ENCODE measurements at places on chromosomes 4 and X.
A peak's percentile ranks its signal among the peaks of the same experiment; 100 is the strongest.

GRCh38 chr4:39231660-39232059, 49.3 kb downstream of the WDR19 start:
- DNase-seq: no peak

GRCh38 chr4:78058591-78059523, 1.7 kb downstream of the FRAS1 start:
- DNase-seq: peak; percentile 24

DNA sequence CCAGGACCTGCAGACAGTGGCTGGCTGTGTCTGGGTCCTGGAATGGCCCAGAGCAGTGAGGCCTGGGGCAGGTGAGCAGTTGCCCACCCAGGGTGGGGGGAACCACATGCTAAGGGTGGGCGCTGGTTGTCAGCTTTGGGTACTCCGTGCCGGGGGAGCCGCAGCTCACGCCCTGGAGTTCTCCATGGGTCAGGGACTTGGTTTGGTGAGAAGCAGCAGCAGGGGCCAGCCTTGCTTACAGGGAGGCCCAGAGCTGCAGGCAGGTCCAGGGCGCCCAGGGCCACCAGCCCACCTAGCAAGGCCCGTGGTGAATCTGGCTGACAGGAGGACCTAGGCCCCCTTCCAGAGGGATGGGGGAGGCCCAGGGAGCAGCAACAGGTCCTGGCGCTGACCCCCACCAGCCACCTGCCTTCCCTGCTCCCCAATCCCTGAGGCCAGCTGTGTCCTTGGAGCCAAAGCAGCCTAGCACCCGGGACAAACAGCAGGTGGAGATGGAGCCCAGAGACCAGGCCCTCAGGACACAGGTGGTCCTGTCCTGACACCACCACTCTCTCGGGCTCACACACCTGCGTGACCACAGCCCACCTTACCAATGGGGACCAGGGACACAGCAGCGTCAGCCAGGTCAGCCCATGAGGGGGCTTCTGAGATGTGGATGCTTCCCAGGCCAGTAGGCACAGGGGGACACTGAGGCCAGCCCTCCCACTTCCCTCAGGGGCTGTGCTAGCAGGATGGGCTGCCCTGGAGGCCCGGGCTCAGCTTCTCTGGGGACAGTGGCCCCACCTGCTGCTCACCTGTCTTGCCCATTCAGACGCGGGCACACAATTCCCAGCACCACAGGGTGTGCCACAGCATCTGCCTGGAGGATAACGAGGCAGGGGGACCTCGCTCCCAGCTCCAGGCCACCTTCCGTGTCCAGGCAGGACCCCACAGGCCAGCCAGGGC, 3.5 kb downstream of the MXD4 start:
- DNase-seq: no peak

GRCh38 chr4:40132816-40133215, 64.0 kb upstream of the RHOH start:
- DNase-seq: no peak

GRCh38 chrX:51641421-51642021, 22.8 kb upstream of the CENPVL3 start:
- DNase-seq: peak; percentile 24

DNA sequence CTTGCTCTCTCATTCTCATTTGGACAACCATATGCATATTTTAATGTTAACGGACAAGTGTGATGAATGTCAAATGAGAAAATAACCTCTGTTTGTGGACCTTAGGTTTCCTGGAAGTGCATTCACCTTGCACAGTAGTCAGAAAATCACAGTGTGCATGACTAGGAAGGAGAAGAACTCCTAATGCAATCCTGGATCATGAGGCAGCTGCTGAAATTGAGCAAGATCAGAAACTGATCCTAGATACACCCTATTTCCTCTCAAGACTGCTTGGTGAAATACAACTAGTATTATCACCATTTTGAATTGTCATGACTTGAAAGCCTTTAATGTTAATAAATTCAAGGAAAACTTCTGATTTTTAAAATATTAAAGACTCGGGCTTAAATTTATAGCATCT, 1148.9 kb downstream of the STIM2 start:
- DNase-seq: no peak

DNA sequence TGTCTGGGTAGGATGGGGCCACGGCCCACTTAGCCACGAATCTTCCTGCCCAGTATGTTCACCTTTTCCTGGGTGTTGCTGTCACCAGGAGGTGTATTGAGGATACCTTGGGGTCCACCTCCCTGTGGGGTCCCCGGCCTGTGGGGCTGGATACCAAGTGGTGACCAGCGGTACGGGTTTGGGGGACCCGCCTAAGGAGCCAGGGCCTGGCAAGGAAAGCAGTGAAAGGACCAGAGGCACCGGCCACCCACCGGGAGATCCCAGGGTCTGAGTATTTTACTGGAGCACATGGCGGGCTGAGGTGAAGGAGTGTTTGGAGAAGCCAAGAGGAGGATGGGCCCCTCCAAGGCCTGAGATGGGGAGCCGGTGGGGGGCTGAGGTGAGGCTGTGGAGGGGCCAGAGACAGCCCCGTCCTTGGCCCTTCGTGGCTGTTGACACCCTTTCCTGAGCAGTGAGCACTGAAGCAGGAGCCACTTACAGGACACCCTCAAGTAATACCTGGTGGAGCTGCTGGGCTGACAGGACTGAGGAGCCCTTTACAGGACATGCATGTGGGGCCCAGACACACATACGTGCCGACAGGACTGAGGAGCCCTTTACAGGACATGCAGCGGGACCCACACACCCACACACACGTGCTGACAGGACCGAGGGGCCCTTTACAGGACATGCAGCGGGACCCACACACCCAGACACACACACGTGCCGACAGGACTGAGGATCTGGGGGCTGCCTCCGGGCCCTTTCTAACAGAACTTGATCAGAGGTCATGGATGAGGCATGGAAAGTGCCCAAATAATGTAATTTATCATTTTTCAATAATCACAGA, 38.4 kb downstream of the TMEM271 start:
- no peak for DNase-seq

- DNase-seq: no peak
Observed at GRCh38 chr4:128249787-128250668, 37.6 kb downstream of the PGRMC2 start.

- peak; percentile 38 for DNase-seq
Observed at GRCh38 chr4:108172231-108172752, 3.6 kb upstream of the LEF1 start.

DNA sequence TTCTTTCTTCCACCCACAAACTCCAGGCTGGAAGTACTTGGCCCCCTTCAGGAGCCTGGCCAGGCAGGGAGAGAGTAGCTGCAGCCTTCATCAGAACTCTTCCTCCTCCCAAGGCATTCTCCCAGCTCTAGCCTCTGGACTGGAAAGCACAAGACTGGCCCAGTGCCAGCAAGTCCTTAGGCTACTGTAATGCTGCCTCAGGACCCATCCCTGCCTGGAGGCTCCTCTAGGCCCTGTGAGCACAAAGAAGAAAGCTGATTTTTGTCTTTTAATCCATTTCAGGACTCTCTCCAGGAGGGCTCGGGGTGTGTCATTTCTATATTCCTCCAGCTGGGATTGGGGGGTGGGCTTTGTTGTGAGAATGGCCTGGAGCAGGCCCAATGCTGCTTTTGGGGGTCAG, 10.8 kb downstream of the AWAT2 start:
- no peak for DNase-seq

GRCh38 chr4:109473824-109474223, 40.2 kb downstream of the SEC24B start:
- no peak for DNase-seq

- DNase-seq: no peak
Observed at GRCh38 chr4:109589119-109589518, 29.1 kb downstream of the MCUB start.

DNA sequence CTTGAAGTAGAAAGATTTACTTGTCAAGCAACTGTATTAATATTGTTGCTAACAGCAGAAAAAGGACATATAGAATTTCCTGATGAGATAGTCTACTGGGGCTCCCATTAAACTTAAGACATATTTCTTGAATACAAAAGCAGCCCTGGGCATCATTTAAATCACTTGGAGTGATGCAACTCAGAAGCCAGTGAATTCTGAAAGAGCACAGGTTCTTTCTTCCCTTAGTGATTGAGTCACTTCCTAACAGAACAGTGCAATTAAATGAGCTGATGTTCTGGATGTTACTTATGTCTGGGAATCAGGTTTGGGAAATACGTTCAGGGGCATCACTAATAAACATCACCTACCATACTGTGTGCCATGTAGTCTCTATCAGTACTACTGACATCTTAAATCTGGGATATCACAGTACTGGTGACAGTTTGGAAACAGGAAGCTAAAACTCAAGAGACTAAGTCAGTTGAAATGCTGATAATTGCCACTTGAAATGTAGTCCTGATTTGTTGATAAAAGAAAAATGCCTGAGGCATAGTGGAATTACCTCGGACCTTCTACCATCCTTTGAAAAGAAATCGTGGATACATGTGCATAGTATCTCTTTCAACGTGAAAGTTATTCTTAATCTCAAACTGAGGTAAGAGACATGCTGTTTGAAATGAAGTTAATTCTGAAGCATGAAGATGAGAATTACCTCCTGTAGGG, 249.2 kb upstream of the GPRIN3 start:
- no peak for DNase-seq

DNA sequence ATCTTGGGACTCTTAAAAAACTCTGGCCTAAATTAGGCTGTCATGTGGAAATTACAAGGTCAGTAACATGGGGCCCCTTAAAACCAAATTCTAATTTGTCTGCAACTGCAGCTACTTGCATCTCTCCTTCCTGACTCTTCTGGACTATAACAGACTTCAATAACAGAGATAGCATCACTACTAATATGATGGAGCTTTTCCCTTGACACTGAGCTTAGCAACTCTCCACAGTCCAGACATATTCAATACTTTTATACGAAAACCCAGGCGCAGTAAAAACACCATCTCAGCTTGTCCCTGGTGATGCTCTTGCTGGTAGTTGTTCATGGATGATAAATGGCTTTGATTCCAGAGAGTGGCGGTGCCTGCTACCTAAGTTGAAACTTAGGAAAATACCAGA, 850.4 kb downstream of the STIM2 start:
- DNase-seq: no peak

GRCh38 chr4:87093443-87094123, 126.8 kb downstream of the KLHL8 start:
- peak; percentile 52 for DNase-seq

DNA sequence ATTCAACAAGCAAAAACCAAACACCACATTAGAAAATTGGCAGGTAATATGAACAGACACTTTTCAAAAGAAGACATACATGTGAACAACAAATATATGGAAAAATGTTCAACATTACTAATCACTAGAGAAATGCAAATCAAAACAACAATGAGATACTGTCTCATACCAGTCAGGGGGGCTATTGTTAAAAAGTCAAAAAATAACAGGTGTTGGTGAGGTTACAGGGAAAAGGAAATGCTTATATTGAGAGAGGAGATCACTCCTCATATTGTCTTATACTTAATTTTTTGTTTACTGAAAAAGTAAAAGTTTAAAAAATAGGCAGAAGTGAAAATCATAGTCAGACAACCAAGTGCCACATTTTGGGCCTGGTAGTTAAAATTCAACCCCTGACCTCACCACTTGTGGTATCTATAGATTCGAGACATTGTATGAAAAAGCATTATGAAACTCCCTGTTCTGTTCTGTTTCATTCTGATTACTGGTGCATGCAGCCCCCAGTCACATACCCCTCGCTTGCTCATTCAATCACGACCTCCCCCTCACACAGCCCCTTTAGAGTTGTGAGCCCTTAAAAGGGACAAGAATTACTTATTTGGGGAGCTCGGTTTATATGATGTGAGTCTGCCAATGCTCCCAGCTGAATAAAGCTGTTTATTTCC, 153.7 kb upstream of the FGF16 start:
- no peak for DNase-seq

DNA sequence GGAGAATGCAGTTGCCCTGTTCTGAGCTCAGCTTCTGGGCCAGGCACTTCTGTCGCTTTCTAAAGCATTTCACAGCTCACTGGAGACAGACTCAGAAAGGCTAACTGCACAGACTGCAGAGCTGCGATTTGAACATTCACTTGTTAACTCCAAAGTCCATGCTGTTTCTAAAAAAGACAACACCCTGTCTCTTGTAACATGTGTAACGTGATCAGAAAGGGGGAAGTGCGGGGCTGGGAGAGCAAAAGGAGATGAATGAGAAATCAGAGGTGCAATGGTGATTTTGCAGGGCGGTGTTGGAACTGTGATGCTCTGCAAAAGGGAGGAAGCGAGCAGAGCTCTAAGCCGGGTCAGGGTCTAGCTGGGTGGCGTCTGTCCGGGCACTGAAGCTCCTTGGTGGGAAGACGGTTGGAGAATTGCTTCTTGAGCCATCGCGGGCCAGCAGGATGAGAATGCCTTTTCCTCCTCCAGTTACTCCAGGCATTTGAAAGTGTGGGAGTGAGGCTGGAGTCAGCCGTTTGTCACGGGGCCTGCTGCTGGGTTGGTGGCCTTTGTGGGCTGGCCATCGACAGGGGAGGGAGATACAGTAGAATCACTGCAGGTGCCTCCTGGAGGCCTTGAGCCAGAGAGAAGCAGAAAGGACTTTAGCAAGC, 20.3 kb downstream of the TBC1D14 start:
- no peak for DNase-seq

DNA sequence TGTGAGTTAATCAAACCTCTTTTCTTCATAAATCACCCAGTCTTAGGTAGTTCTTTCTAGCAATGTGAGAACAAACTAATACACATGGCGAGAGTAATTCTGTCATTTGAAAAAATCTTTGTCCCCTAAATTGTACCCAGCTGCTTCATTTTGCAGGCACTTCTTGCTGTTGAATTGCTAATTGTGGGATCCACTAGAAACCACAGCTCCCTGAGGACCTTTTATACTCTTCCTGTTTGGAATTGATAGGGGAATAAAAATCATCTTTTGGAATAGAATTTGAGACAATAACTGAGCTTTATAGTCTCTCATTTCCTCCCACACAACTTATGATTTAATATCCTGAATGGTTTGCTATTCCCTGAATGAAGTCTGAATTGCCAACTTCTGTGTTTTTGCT, 170.2 kb downstream of the PACRGL start:
- no peak for DNase-seq

DNA sequence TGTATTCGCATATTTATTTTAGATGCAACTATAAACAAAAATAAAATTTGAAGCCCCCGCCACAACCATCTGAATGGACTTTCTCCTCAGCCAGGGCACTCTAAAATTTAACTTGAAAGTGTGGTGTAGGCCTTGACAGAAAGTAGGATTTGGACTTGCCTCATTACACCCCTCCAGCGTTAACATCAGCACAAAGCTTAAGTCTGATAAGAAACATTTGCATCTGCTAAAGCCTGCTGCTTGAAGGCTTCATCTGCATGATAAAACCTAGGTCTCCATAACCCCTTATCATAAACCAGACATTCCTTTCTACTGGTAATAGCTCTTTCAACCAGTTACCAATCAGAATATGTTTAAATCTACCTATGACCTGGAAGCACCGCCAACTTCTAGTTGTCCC, 1046.5 kb downstream of the FAT4 start:
- no peak for DNase-seq

GRCh38 chr4:173367285-173367684, 3.5 kb upstream of the SAP30 start:
- DNase-seq: no peak

DNA sequence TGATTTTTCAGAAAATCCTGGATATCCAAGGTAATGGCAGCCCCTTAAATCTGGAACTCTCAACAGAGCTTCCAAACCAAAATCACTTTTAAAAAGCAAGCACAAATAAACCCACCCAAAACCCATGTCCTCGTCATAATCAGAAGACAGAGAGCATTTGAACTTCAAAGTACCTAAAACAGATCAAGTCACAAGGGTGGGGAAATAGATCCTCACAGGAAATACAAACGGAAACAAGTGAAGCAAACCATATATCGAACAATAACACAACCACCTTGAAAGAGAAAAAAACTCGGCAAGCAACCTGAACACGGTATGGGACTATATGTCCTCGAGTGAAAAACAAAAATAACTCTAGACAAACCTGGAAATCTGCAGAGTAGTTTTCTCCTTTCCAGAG, 15.9 kb upstream of the CCNQ start:
- DNase-seq: no peak

- DNase-seq: no peak
Observed at GRCh38 chr4:31793907-31794306, 1073.7 kb downstream of the PCDH7 start.
